A172 (cell line): ENCODE measurements at places on chromosomes 5 and 9. TPM values are rescaled to one million over a fixed set of nuclear protein-coding genes. Genes with fewer than 3 reads are reported as not detected.

Gene DBH
- total RNA-seq, result 0.02 TPM in 1 of 2 replicates, not detected in the other

- peak; percentile 47 for DNase-seq
These were observed 263.5 kb upstream of the PTPRD start for GRCh38 chr9:10876333-10876732.

GRCh38 chr9:105305856-105306255 lies 61.4 kb downstream of the SLC44A1 start:
- no peak for DNase-seq

DNA sequence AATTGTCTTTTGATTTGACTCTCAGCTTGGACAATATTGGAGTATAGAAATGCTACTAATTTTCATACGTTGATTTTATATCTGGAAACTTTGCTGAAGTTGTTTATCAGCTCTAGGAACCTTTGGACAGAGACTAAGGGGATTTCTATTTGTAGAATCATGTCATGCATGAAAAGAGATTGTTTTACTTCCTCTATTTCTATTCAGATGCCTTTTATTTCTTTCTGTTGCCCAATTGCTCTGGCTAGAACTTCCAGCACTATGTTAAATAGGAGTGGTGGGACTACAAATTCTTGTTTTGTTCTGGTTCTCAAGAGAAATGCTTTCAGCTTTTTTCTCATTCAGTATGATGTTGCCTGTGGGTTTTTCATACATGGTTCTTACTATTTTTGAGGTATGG lies 112.8 kb upstream of the CDH12 start:
- DNase-seq, result no peak

Gene PCDH1
- total RNA-seq, result 7.2 and 7.4 TPM in 2 replicates

GRCh38 chr5:75152860-75153259 lies 83.8 kb downstream of the ANKRD31 start:
- DNase-seq, result no peak

DNA sequence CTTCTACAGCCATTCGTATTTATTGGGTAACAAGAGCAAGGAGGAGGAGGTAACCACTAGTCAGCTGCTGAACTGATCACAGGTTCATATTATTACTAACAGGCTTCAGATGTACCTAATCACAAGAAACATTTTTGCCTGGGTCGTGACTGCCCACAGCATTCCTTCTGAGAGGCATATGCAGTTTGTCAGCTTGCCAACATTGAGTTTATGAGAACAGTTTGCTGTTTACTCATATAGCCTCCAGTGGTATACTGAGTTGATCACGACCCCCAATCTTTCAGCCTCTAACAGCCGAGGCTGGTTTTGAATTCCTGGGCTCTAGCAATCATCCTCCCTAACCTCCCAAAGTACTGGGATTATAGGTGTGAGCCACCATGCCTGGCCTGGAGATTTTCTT lies 693.6 kb downstream of the TLE1 start:
- peak; percentile 46 for DNase-seq

Gene GPR150
- not detected in 2 replicates for total RNA-seq

GRCh38 chr5:139524446-139524845 lies 36.7 kb upstream of the UBE2D2 start:
- DNase-seq, result no peak

Gene TAF9
- 120 and 139 TPM in 2 replicates for total RNA-seq

DNA sequence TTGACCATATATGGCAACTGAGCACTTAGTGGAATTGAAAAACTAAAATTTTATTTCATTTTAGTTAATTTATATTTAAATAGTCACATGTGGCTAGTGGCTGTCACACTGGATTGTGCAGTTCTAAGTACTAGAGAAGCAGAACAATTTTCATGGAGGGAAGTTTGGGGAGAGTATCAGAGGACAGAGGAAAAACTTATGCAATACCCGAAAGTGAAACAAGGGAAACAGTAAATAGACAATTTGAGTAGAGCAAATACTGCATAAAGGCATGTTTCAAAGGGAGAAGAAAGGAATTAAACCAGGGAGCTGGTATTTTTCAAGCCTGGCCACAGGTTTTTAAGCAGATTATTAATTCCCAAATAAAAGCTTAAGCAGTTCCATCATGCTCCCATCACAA lies 590.5 kb upstream of the RORB start:
- no peak for DNase-seq

DNA sequence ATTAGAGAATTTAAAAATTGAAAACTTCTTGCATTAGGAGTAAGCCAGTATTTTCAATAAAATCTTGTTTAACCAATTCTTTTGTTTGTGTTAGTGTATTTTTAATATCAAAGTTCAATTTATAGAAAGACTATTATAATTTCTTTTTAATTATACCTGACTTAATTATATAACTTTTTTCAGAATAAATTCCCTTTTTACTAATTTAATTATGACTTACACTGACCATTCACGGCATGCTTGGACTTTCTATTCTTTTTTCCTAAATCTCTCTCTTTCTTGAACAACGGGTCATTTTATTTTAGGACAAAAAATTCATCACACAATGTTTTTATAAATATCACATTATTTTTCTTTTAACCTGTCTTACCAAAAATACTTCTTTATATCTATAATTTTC lies 555.3 kb upstream of the PTGER4 start:
- peak; percentile 29 for DNase-seq

DNA sequence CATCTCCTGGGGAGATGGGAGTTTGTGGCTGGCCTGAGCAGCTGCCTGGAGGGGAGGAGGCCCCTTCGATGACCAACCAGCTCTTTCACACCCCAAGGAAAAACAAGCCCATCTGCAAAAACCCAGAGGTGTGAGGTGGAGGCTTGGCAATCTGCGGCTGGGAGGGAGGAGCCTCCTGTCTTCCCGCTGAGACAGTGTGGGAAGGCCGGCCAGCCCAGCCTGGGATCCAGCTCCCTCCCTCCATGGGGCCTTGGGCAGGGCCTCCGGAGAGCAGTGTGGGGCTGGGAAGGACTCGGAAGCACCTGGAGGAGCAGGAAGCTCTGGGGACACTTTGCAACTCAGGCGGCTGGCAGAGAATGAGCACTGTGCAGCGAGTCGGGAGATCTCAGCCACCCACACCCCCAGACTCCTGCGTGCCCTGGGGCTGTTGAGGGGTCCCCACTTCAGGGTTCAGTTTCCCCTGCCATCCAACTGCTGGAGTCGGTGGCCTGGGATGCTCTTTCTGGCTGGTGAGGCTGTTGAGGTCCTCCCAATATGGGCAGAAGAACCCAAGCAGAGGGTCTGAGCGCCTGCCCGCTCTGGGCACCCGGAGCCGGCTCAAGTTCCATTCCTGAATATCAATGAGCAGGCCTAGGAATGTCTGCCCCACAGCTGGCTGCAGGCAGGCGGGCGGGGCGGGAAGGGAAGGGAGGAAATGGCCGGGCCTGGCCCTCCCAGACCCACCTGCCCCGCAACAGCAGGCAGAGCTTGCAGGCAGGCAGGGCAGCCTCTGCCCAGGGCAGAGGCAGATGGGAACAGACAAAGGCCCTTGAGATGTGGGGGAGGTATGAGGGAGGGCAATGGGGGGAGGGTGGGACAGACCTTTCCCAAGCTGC lies 101.1 kb downstream of the FGF18 start:
- DNase-seq, result peak; percentile 82

GRCh38 chr9:127778280-127779135 lies at the start of gene SH2D3C:
Gene SH2D3C (minus strand): TSS chr9:127778666. CDS start chr9:127778627, 39 bp downstream.
- no peak for DNase-seq

DNA sequence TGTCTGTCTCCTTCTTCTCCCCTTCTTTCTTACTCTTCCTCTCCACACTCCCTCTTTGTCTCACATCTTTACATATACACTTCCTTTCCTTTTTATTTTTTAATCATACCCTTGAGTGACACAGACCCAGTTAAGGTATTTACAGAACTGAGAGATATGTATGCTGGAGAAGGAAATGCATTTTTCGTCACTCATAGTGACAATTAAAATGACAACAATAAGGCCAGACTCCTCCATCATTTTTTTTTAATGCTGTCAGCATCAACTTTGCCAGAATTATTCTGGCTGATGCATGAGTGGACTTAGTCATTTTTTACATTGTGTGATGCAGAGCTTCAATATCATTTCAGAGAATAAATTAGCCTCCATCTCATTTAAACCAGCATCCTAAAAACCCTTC lies 272.9 kb downstream of the TMEM38B start:
- DNase-seq, result no peak

- no peak for DNase-seq
These were observed 84.9 kb upstream of the MPDZ start for GRCh38 chr9:13364271-13365000.

Gene PCDHGB3
- 0.81 and 1.7 TPM in 2 replicates for total RNA-seq

- no peak for DNase-seq
These were observed 3.3 kb upstream of the MEF2C start for GRCh38 chr5:88886252-88886651.

GRCh38 chr5:112534611-112535255 lies 115.7 kb upstream of the EPB41L4A start:
- DNase-seq, result no peak

DNA sequence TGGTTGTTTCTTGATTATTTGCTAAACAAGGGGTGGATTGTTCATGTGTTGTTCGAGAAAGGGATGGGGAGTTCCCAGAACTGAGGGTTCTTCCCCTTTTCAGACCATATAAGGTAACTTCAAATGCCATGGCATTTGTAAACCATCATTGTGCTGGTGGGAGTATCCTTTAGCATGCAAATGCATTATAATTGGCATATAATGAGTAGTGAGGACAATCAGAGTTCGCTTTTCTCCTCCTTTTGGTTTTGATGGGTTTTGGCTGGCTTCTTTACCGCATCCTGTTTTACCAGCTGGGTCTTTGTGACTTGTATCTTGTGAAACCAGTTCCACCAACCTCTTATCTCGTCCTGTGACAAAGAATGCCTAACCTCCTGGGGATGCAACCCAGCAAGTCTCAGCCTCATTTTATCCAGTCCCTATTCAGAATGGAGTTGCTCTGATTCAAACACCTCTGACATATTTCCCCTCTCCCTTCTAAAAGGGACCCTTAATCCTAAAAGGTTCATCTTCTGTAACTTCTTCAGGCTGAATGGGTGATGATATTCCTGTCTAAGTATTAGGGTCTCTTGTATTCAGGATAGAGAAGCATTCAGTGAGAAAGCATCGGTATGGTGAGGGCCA lies 8.7 kb upstream of the FBN2 start:
- no peak for DNase-seq

DNA sequence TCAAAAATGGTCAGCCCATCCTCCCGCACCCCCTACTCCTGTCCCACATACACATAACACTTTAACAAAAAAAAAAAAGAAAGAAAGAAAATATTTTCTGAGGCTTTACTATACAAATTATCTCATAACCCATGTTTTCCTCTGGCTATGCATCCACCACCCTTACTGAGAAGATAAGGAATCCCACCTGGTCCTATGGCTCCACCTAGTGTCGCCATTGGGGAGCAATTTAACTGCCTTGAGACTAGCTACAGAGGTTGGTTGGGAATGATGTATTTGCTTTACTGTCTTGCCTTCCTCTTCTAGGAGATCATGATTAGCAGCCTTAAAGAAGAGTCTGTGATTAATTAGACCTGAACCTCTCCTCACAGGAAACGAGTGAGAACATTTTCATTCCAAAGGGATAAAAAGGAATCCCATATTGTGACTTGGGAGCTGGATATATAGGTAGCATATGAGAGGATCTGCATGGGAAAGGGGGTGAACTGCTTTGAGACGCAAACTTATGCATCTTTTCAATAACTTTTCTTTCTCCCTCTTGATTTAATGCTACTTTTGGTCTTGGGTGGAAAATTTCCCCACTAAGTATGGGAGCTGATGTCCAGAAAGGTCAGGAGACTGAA lies 77.7 kb upstream of the SELENOP start:
- DNase-seq, result peak; percentile 79
